ENCODE measurements at places on chromosomes 7 and 10. TPM values are rescaled to one million over a fixed set of nuclear protein-coding genes. Genes with fewer than 3 reads are reported as not detected.

The GRB10 gene
- 109 TPM for total RNA-seq

The RBP3 gene
- not detected for total RNA-seq

The ST8SIA6 gene
- not detected for total RNA-seq

The CDNF gene
- total RNA-seq, result 2.0 TPM

The TRPV5 gene
- not detected for total RNA-seq

The HYCC1 gene
- total RNA-seq, result 72.9 TPM

The PRTFDC1 gene
- 2.7 TPM for total RNA-seq

The OGDH gene
- total RNA-seq, result 63.6 TPM

The PRPS1L1 gene
- total RNA-seq, result not detected

The OR2A5 gene
- total RNA-seq, result not detected

The PNLIPRP3 gene
- 2.4 TPM for total RNA-seq

The NPFFR1 gene
- total RNA-seq, result not detected

The SCIN gene
- 2.9 TPM for total RNA-seq

The NIPSNAP2 gene
- 79.9 TPM for total RNA-seq

The PTF1A gene
- total RNA-seq, result not detected

The ZNF775 gene
- total RNA-seq, result 2.4 TPM

The HNRNPH3 gene
- total RNA-seq, result 49.3 TPM

The CLRN3 gene
- total RNA-seq, result not detected

The KNDC1 gene
- total RNA-seq, result not detected

The GDF2 gene
- not detected for total RNA-seq

The PON1 gene
- total RNA-seq, result not detected

The ZCCHC24 gene
- total RNA-seq, result 51.2 TPM

The NYAP1 gene
- not detected for total RNA-seq

The DDX56 gene
- total RNA-seq, result 59.9 TPM

The FKBP6 gene
- total RNA-seq, result not detected

The TECTB gene
- total RNA-seq, result not detected

The PPP1R3A gene
- total RNA-seq, result not detected

The SRGN gene
- total RNA-seq, result 572 TPM

The AKR1C3 gene
- 181 TPM for total RNA-seq

The CYP26C1 gene
- 0.22 TPM for total RNA-seq

The HABP2 gene
- total RNA-seq, result not detected

The UFSP1 gene
- not detected for total RNA-seq

The ASB10 gene
- not detected for total RNA-seq

The IQUB gene
- 1.1 TPM for total RNA-seq

The SRRM3 gene
- total RNA-seq, result 1.9 TPM

The VGF gene
- not detected for total RNA-seq

The NAMPT gene
- total RNA-seq, result 436 TPM

The PGAM2 gene
- total RNA-seq, result not detected

The LEP gene
- total RNA-seq, result 456 TPM

The AGAP5 gene
- total RNA-seq, result 0.98 TPM

The FAM25G gene
- not detected for total RNA-seq

The SEMA3C gene
- total RNA-seq, result 174 TPM

The SLC26A3 gene
- total RNA-seq, result 0.85 TPM

The AGAP9 gene
- 11.5 TPM for total RNA-seq

The HOXA11 gene
- total RNA-seq, result 1.8 TPM

The TMEM176B gene
- 30.8 TPM for total RNA-seq

The FLNC gene
- 10.3 TPM for total RNA-seq
